ENCODE measurements at places on chromosomes 7 and 10.

GRCh38 chr7:107661081-107661864 is 645 bp downstream of the SLC26A4 start:
- peak; percentile 68 for DNase-seq

- no peak for DNase-seq
Measured at GRCh38 chr10:33746836-33747268, 412.4 kb upstream of the NRP1 start.

- DNase-seq = no peak
Measured at GRCh38 chr7:110209884-110210283, 881.0 kb upstream of the LRRN3 start.

- DNase-seq = no peak
Measured at GRCh38 chr7:88217675-88218428, 2.0 kb downstream of the SRI start.

- peak; percentile 57 for DNase-seq
Measured at GRCh38 chr10:133441780-133442179, 12.0 kb upstream of the SCART1 start.

DNA sequence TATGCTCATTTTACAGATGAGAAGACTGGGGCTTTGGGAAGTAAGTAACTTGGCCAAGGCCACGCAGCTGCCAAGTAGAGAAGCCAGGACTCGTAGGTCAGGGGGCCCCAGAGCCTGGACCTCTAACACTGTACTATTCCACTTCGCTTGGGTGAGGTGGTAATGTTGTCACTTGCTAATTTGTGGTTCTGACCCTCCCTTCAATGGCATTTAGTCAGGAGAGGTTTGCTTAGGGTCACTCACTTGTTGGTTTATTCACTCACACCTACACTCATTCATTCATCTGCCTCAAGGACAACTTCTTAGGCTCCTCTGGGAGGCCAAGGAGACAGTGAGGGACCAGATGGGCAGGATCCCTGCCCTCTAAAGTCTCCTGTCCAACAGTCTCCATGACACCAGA is 21.3 kb downstream of the BTBD16 start:
- no peak for DNase-seq

GRCh38 chr10:90842725-90843124 is 15.1 kb downstream of the HTR7 start:
- no peak for DNase-seq

- no peak for DNase-seq
Measured at GRCh38 chr10:1419796-1420610, 317.3 kb downstream of the ADARB2 start.

DNA sequence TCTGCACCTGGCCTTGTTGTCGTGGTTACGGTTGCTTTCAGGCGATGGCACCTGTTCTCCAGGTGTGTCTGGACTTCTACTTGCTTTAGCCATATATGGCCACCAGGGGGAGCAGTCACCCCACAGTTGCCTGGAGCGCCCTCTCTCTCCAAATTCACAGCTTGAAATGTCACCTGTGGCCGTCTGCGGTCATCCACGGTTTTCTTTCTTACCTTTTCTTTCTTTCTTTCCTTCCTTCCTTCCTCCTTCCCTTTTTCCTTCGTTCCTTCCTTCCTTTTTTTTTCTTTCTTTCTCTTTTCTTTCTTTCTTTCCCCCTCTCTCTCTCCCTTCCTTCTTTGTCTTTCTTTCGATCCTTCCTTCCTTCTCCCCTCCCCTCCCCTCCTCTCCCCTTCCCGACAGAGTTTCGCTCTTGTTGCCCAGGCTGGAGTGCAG is 150.5 kb upstream of the VKORC1L1 start:
- no peak for DNase-seq

DNA sequence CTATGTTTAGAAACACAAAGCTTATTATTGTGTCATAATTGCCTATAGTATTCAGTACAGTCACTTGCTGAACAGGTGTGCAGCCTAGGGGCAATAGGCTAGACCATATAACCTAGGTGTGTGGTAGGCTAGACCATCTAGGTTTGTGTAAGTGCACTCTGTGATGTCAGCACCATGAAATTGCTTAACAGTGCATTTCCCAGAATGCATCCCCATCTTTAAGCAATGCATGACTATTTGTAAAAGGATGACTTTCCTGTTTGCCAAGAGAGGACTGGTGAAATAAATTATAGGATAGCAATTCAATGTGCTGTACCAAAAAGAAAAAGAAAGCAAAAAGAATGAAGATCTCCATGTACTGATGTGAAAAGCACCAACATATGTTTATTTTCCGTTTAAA is 288.7 kb upstream of the AUTS2 start:
- DNase-seq = no peak

DNA sequence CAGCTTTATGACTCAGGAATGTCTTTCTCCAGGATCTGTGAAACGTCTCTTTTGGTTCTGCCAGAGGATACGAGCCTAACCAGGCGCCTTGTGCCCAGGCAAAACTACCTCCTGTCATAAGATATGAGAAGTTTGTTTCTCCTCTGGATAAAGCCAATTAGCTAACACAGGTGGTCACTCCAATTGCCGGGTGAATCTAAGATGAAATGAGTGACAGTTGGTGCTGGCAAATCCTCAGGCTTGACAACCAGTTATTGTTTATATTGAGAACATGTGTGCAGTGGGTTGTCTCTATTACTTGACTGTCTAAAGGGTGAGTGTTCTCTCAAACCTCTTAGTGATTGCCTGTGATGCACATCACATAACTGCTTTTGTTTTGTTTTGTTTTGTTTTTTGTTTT is 449.1 kb downstream of the XPNPEP1 start:
- DNase-seq = no peak

GRCh38 chr7:125241548-125241947 is 311.9 kb upstream of the POT1 start:
- no peak for DNase-seq

DNA sequence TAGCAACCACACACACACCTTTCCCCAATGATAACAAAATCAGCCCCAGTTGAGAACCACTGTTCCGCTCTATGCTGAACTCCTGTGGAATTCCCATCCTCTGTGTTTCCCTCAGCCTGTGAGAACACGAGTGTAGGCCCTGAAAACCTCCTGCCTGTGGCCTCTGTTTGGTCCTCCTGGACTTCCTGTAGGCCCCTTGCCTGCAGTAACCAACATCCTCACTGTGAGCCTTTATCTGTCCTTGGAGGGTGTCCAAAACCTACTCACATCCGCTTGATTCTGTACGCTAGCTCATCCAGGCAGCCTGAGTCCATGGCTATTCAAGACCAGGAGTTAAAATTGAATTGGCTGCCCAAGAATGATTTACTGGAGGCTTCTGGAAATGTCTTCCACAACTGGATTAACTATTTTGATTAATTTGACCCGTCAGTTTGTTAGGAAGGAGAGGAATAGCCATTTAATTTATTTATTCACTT is 149.8 kb downstream of the AKR1D1 start:
- no peak for DNase-seq

DNA sequence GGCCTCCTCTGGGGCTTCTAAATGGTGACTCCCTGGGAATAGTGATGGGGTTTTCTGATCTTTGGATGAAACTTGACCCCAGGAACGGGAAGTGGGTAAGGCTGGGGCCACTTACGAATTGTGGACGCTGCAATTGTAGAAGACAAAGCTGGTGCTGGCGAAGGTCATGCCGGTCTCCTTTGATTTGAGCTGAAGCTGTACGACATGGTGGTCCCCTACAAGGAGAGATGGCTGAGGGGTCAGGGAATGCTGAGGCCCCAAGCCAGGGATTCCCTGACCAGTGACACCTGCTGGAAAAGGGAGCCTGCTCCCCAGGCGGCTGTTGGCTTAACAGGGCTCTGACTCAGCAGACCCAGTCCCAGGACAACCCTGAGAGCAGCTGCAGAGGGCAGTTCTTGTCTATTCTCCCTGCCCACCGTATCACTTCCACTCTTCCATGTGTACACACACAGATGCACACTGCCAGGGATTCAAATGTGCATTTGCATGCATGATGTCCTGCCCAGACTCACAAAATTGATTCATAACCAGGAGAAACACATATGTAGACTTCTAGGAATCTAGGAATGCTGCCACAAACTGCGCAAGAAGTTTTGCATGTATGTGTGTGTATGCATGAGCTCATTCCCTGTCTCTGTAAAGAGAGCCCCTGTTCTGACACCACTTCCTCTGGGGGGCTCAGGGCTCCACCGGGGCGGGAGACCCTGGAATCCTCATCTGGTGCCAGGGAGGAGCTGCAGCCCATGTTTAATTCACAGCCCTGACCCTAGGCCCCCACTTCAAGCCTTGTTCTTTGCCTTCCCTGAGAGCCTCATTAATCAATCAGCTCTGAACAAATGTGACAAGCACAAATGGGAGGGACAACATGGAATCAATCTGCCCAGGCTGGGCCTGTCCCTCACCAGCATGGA is 350.0 kb downstream of the PLXNA4 start:
- DNase-seq = no peak

DNA sequence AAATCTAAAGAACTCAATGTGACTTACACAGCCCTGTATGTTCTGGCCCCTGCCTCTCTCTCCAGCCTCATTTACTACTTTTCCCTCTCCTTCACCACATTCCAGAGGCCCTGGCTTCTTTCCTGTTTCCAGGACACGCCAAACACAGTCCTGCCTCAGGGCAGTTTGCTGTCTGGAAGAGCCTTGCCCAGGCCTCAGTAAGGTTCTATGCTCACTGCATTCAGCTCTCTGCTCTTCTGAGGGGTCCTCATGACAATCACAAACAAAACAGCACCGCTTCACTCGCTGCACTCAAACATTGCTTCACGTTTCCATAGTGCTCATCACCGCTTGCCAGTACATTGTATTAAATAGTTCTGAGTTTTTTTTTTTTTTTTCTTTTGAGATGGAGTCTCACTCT is 35.1 kb upstream of the GARS1 start:
- no peak for DNase-seq

- no peak for DNase-seq
Measured at GRCh38 chr7:49822856-49823255, 49.4 kb downstream of the VWC2 start.

DNA sequence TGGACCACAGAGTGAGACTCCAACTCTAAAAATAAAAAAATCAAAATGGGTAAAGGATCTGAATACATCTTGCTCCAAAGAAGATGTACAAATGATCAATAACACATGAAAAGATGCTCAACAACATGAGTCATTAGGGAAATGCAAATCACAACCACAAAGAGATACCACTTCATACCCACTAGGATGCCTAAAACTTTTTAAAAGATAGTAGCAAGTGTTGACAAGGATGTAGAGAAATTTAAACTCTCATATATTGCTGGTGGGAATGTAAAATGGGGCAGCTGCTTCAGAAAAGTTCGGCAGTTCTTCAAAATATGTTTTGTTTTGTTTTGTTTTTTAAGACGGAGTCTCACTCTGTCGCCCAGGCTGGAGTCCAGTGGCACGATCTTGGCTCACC is 45.7 kb upstream of the GTF2IRD1 start:
- no peak for DNase-seq

GRCh38 chr7:30412782-30413504 is 65.6 kb downstream of the NOD1 start:
- peak; percentile 57 for DNase-seq

DNA sequence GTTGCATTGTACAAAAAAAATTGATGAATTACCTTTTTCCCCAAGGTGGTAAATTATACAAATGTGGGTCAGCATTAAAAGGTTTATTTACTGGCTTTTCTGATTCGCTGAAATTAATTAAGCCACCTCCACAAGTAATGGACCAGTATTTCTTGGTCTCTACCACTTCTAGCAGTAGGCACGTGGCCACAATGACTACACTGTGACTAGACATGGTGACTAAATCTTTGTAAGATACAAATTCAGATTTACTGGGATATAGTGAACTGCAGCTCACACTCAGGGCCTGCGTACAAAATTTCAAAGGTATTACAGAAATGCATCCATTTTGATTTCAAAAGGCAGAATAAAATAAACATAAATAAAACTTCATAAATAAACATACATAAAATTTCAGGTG is 10.9 kb downstream of the HPSE2 start:
- DNase-seq = no peak

DNA sequence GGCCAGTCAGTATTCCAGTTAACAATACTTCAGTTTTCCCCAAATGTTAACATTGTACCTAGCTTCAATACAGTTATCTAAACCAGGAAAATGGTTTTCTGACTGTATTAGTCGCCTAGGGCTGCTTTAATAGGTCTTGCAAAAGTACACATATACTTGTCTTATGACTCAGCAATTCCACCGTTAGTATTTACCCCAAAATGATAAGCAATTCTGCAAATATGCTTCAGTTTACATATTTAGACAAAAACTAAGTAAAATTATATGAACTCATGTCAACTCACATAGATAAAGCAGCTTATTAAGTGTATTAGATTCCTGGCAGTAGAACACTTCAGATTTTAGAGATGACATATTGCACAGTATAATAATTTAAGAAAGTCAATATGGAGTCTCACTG is 363.3 kb downstream of the ARL4A start:
- no peak for DNase-seq

DNA sequence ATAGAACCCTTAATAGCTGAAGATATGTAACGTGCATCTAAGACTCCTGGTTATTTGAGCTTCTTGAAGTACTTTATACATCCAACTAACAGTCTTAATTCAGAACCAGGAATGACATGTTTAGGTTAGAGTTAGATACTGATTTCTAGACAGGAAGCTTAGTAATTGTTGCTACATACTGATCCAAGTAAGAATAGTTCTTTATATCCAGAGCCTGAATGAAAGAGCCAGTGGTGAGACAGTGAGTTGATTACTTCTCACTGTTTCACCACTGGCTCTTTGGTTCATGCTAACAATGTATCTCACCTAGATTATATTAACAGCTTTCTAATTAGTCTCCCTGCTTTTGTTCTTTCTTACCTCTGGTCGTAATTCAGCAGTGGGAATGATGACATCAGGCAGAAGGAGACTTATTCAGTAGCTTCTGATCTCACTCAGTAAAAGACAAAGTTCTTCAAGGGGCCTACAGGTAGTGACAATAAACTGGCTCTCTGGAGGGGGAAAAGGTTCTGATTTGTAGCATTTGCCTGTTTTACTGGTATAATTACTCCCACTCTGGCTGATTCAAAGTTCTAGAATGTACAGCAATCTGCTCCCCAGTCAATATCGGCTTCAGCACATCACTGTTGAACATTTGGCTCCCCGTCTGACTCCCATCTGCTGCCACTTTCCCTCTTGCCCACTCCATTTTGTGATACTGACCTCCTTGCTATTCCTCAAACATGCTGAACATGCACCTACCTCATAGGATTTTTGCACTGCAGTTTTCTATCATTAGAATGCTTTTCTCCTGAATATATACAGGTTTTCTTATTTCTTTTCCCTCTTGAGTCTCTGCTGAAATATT is 29.1 kb downstream of the MCU start:
- no peak for DNase-seq

- no peak for DNase-seq
Measured at GRCh38 chr10:132389433-132390169, 7.4 kb upstream of the PWWP2B start.

DNA sequence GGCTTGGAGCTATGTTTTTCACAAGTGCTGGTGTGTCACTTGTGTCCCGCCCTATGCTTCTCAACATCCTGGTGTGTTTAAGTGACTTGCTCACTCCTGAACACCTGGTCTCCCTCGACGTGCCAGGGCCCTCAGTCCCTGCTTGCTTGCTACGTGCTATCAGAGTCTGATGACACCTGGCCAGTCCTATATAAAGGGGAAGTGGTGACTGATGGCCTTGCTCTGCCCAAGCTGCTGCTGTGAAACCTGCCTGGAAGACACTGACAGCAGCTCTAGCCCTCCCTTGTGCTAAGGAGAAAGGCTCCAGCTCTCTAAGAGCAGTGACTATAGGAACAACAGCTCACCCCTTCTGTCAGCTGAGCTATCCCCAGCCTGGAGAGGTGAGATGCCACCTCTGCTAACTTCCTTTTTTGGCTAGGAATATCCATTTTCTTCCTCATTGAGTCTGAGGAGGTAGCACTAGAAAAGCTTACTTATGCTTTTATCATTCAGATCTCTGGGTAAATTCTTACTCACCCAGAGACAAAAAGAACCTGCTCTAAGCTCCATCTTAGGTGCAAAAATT is 77.2 kb upstream of the PLXNA4 start:
- DNase-seq = no peak

GRCh38 chr7:27600247-27600646 is 62.4 kb downstream of the HIBADH start:
- DNase-seq = no peak

Data from left forelimb (tissue), 1 donor.